Caki2 (cell line): ENCODE measurements at places on chromosomes 5 and 9. TPM values are rescaled to one million over a fixed set of nuclear protein-coding genes. Genes with fewer than 3 reads are reported as not detected.

PCDHB14 gene
- 0.29 and 7.7 TPM in 2 replicates for total RNA-seq

- no peak for DNase-seq
Observed at GRCh38 chr5:114636271-114636670, 274.4 kb downstream of the KCNN2 start.

ACTBL2 gene
- total RNA-seq, result 0.23 and 1.0 TPM in 2 replicates

DNA sequence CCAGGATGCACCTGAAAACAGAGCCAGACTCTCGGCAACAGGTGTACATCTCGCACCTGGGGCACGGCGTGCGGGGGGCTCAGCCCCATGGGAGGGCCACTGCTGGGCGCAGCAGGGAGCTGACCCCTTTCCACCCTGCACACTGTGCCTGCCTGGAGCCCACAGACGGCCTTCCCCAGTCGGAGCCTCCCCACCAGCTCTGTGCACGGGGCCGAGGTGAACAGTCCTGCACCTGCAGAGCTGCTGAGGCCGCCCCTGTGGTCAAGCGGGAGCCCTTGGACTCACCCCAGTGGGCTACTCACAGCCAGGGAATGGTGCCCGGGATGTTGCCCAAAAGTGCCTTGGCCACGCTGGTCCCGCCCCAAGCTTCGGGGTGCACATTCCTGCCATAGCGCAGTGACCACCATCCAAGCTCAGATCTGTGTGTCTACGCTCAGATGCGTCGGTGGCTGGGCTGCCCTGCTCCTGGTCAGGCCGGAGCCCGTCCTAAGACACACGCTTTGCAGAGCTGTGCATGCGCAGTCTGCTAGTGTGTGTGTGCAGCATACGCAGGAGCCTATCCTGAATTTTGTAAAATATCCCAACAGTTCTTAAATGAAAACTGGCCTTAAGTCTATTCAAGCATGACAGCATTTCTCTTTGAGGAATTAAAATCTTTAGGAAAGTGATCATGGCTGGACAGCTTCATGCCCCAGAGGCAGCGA is 8.4 kb upstream of the EXOC3 start:
- no peak for DNase-seq

DNA sequence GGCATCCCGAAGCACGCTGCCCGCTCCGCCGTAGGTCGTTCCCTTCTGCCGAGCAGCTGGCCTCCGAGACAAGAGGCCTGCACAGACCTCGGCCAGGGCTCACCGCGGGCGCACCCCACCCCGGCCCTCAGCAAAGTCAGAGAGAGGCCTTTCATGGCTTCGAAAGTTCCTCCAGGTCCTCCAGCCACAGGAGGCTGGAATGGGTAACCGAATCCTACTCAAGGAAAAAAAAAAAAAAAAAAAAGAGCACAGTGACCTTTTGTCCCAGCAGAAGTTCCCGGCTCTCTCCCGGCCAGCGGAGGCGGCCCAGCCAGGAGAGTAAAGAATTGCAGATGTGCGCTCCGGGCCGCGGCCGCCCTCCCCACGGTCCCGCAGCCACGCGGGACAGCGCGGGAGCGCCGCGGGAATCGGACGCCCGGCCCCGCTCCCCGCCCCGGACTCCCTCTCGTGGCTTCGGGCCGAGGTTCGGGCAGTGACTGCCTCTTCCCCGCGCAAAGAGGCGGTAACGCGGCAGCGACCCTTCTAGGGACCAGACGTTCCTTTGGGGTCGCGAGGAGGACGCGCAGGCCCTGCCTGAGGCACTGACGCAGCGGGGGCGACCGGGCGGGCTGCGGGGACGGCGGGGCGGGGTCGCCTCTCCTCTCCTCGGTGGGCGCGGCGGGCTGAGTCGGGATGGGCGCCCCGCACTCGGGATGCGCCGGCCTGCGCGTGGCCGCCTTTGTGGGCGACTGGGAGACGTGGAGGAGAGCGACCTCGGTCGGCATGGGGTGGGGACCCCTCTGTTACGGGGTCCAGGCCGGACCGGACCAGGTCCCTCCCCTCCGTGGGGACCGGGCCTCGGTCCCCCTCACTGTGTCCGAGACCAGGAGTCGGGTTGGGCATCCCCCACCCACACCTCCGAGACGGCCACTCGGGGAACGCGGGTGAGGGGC is 754 bp downstream of the GFPT2 start:
- DNase-seq, result no peak

MYORG gene
- 0.03 TPM in 1 of 2 replicates, not detected in the other for total RNA-seq

HACD4 gene
- total RNA-seq, result 2.2 and 8.1 TPM in 2 replicates

GRCh38 chr9:27633764-27634163 is 60.5 kb upstream of the C9orf72 start:
- DNase-seq, result no peak

DNA sequence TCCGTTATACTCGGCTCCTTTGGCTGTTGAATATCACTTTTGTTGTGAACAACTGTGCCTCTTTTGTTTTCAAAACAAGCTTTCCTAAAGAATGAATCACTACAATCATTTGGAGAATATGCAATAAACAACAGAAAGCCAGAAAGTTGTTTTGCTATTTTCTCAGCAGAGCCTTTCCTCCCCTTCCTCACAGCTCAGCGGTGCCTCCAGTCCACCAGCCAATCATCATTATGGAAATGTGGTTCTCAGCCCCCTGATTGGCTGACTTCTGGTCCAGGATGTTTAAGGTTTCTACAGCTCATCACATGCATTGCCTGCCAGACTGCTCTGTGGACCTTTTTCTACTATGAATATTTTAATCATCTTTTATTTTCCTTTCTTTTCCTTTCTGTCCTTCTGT is 9.1 kb upstream of the ZNF608 start:
- DNase-seq, result peak; percentile 40

GRCh38 chr9:109403766-109404320 is 83.0 kb upstream of the EPB41L4B start:
- DNase-seq, result no peak

MYMK gene
- not detected in 2 replicates for total RNA-seq

DNA sequence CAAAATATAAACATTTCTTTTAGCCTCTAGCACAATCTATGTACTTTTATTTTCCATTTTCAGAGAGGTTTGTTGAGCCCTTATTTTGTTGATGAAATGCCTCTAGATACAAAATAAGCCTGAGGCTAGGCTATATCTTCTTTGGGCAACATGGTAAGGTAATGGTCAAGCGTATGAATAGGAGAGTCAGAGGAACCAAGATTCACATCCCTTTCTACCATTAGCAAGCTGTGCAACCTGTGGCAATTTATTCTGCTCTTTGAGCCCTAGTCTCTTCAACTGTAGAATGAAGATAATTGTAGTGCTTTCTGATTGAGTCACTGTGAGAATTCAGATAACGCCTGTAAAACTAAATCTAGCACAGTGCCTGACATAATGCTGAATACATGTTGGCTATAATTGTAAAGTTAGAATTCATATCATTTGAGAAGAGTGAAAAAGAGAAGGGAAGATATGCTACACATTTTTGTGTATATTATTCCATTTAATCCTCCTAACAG is 412.5 kb downstream of the CCDC171 start:
- no peak for DNase-seq

DNA sequence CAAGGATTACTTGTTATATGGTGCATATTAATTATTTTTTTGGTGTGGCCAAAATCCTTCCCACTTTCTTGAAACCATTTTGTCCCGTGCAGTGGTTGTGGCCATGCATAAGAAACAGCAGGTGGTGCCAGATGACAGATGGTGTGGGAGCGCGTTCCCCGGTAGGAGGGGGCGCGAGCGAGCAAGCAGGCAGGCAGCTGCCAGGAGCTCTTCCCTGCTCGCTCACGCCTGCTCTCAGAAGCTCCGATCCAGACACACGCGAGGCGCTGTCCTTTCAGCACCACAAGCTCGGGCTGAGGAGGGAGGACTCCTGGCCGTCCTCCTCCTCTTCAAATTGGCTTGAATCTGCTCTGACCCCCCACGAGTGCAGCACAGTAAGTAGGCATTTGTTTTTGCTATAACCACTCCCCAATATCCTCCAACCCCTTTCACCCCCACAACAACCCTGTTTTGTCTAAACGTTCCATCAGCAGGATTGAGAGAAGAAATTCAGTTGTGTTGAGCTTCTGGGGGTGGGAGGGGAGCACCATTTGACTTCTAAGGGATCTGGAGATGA is at the start of gene NSG2:
NSG2 (plus strand) TSS at position 237 of the 556 bp plus-strand sequence. CDS start 1,050 bp downstream, outside the sequence.
- DNase-seq, result peak; percentile 92

SH3RF2 gene
- total RNA-seq, result 4.0 and 11.0 TPM in 2 replicates

DNA sequence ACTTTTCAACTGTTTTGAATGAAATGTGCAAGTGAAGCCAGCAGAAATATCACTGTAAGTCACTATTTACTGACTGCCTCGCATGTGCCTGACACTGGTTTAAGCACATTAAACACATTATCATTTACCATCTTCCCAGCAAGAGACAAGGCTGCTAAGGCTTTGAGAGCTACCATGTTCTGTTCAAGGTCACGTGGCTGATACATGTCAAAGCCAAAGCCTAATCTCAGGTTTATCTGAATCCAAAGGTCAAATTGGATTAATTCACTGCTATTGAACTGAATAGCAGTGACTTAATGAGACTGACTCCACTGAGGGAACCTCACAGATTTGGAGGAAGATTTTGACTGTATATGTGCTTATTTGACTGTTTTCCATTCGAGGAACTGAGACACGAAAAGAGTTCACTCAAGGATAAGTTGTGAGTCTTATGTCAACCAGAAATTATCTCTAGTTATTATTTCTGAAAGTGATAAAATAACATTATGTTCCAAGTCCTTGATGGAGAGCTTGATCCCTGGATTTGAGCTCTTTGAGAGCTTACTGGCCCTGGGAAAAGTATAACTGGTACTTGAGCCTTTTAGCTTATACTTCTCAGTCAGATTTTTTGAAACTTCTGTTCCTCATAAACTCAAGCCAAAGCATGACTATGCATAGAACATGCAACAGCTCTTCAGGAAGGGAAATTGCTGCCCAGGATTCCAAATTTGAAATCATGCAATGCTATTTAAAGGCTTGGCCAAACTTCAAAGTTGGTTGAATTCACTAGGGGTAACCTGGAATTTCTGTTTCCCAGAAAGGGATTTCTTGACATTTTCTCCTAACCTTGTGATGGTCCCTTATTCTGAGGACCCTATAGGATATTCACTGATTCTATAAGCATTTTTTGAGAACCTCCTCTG is 23.4 kb upstream of the ARHGAP26 start:
- no peak for DNase-seq

- DNase-seq, result no peak
Observed at GRCh38 chr5:37940931-37941623, 101.2 kb upstream of the GDNF start.

GABRA1 gene
- total RNA-seq, result not detected in 2 replicates

DNA sequence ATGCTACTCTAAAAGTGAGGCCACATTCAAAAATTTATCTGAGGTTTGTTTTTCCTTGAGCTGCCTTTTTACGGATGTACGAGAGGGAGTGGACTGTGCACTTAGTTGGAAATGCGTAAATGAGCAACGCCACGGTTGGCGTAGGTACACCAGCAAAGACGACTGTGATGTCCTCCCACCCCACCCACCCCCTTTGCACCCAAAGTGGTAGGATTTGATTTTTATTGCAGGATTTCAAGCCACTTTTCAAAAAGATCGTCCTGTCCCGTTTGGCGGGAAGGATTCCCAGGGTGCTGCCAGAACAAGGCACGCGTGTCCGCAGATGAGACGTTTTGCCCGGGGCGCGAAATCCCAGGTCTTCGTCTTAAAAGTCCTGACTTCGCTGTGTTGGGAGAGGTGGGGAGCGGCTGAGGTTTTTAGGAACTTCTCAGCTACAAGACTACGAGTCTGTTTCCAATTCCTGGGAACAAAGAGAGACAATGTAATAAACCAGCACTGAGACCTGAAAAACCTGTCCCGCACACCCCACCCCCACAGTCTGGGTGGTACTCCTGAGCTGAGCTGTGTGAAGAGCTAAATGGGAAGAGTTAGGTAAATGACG is 1.0 kb upstream of the TLE1 start:
- DNase-seq, result peak; percentile 45
